ENCODE measurements at places on chromosomes 13 and 19. TPM values are rescaled to one million over a fixed set of nuclear protein-coding genes. Genes with fewer than 3 reads are reported as not detected.

DNA sequence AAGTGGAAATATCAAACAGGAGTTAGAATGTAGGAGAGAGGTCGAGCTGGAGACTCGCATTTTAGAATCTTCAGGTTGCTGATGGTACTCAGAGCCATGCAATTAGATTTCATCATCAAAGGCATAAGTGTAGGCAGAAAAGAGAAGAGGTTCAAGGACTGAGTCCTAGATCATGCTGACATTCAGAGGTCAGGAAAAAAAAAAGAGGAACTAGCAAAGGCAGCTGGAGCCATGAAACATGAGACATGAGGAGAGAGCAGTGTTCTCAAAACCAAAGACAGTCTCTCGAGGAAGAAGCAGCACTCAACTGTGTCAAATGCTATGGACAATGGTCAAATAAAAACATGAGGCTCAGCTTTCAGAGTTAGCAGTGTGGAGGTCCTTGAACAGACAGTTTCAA is 12.4 kb upstream of the TPP2 start:
- DNase-seq, result no peak

GPR18 gene
- total RNA-seq, result 4.8 TPM

- DNase-seq, result no peak
Measured at GRCh38 chr13:79171141-79172061, 234.7 kb downstream of the RBM26 start.

DNA sequence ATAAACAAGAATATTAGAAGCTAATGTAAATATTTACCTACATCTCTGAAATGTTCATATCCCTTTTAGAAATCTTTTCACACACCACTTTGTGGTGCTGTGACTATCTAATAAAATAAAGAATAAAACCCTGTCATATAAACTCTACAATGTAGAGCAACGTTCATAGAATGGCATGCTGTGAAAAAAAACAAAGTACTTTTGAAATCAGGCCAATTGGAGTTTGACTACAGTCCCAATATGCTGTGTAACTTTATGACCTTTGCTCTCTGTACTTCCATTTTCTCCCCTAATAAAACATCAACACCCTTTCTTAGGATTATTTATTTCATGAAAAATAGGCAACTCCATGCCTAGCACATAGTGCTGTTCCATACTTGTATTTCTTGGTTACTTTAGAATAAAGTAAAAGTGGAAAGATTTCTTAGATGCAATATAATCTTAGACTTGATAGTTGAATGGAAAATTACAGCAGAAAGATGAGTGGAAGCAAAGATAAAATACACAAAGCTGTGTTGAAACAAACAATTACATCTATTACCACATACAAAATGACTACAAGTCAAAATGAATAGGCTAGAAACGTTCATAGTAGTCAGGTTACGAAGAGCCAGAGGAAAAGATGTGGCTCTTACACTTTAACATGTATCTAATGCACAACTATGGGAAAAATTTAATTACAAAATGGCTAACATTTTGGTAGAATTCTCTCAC is 613.2 kb upstream of the SLITRK5 start:
- no peak for DNase-seq

IL12RB1 gene
- 28.1 TPM for total RNA-seq
